T-helper 17 cell (primary cell): ENCODE measurements at places on chromosomes 6 and 20.

DNA sequence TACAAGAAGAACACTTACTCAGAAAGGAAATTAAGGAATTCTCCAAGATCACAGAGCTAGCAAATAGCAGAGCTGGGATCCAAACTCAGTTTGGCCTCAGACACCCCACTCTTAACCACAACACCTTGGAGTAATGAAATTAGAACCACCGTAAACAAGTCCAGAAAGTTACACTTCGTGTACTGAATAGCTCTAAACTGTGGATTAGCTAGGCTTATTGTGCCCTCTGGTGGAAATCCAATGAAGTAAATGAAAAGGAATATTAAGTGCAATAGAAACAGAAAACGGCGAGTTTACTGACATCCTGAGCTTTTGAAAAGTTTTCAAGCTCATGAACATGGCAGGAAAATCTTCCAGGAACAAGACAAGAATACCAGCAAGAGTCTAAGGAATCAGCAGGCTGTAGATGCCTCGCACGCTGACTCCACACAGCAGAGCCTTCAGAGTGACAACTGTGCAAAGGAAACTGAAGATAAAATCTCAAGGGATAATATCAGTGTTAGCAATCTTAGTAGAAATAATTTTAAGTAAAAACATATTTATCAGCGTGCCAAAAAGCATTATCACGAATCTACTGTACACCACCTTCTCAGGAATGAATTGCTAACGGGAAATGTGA, 34.6 kb downstream of the FBXO5 start:
- peaks cover 43% of the 10 kb centered on the region for H3K27me3 ChIP-seq
- H3K27ac ChIP-seq = no peak overlapping the region
- H3K36me3 ChIP-seq = no peaks in the 10 kb centered on the region
- peak overlapping the region; percentile 19 for H3K4me3 ChIP-seq
- peaks cover 10% of the 10 kb centered on the region for H3K4me1 ChIP-seq
- DNase-seq = no peak

GRCh38 chr20:31896049-31896448, 25.6 kb downstream of the TTLL9 start:
- H3K36me3 ChIP-seq = peaks cover 2% of the 10 kb centered on the region
- H3K27ac ChIP-seq = no peak overlapping the region
- no peak overlapping the region for H3K4me3 ChIP-seq
- H3K27me3 ChIP-seq = peaks cover 48% of the 10 kb centered on the region

DNA sequence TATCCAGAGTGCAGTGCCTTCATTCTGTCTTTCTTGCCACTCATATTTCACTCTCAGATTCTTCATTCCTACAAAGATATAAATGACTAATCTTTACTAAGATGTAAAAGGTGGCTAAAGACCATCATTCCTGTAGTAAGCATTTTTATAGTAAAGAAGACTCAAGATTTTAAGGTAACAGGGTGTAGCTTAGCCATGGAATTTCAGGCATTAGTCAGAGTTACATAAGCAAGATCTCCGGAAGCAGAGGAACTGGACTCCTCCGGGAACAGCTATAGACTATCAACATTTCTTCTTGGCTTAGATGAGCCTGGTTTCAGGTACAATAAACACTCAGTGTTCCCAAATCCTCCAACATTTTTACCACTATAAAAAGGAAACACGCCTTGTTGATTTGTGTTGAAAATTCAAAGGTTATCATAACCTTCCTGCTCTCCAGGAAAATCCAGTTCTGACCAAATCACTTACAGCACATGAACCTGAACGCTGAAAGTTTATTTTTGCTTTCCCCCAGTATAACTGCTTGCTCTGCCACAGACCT, 23.7 kb downstream of the SERPINB1 start:
- peaks cover 6% of the 10 kb centered on the region for H3K36me3 ChIP-seq
- no peak overlapping the region for H3K4me3 ChIP-seq
- no peak for DNase-seq
- no peaks in the 10 kb centered on the region for H3K27me3 ChIP-seq
- H3K4me1 ChIP-seq = peaks cover 4% of the 10 kb centered on the region

- peak overlapping the region; percentile 89 for H3K4me3 ChIP-seq
- peak overlapping the region; percentile 99 for H3K27ac ChIP-seq
- no peak for DNase-seq
- no peaks in the 10 kb centered on the region for H3K36me3 ChIP-seq
These were observed 39.6 kb downstream of the OR2B2 start for GRCh38 chr6:27872642-27873020.

DNA sequence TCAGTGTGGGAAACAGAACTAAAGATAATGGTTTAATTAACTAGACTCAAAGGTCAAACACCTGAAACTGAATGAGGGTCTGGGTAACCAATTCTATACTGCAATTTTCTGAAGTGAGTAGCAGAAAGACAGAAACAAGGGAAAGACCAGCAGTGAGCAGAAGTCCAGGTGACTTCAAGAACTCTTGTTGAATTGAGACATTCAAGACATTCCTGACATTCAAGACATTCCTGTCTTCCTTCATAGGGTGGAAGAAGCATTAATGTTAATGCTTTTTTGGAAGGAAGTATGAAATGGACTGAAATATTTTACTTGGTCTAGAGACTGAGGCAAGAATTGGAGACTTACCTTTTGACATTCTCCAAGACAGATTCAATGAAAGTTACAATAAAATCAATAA, 529.9 kb upstream of the MMS22L start:
- H3K4me1 ChIP-seq = no peaks in the 10 kb centered on the region
- H3K4me3 ChIP-seq = no peak overlapping the region
- H3K27me3 ChIP-seq = no peaks in the 10 kb centered on the region
- DNase-seq = no peak
- H3K36me3 ChIP-seq = no peaks in the 10 kb centered on the region

DNA sequence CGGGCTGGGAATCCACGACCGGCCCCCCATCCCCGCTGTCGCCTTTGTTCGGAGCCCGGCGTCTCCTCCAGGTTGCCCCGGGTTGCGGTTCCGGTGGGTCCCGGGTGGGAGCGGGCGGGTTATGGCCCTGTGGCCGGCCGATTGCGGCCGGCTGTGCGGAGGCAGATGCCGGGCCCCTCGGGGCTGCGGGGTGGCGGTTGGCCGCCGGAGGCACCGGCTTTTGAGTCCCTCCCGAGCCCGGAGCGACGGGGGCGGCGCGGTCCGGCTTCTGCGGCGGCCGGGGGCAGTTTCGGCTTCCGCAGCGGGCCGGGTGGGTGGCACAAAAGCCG, 431 bp downstream of the LOC128125822 start:
- H3K27me3 ChIP-seq = no peaks in the 10 kb centered on the region
- peak overlapping the region; percentile 89 for H3K27ac ChIP-seq
- no peak for DNase-seq
- H3K36me3 ChIP-seq = no peaks in the 10 kb centered on the region
- peak overlapping the region; percentile 95 for H3K4me3 ChIP-seq

GRCh38 chr6:166927935-166928643, 28.3 kb downstream of the RNASET2 start:
- peak overlapping the region; percentile 49 for H3K27ac ChIP-seq
- no peak overlapping the region for H3K4me3 ChIP-seq
- no peaks in the 10 kb centered on the region for H3K27me3 ChIP-seq
- H3K4me1 ChIP-seq = peaks cover 34% of the 10 kb centered on the region

- no peaks in the 10 kb centered on the region for H3K36me3 ChIP-seq
- H3K27ac ChIP-seq = no peak overlapping the region
- peaks cover 27% of the 10 kb centered on the region for H3K4me1 ChIP-seq
- no peaks in the 10 kb centered on the region for H3K27me3 ChIP-seq
These were observed 49.9 kb upstream of the RANBP9 start for GRCh38 chr6:13761361-13762036.

DNA sequence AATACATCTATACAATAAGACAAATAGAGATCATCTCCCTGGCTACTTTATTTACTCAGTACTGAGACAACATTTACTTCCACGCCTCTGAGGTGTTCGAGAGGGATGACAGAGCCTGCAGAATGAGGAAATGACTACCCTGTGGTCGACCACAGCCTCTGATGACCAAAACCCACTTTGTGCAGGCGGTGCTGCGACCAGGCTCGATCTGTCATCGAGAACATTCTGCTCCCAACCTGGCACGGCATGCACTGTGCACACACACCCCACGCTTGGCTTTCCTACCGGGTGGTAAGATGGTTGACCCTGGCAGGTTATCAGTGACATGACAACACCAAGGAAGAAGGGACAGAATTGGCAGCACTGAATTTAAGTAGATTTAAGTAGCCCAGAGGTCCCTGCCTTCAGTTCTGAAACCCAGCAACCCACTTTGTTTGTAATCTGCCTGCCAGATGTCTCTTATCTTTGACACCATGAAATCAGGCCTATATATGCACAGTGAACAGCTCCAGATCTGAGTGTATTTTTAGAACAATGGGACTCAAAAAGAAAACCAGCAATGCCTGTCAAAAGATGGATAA, 42.6 kb downstream of the TTI1 start:
- peaks cover 5% of the 10 kb centered on the region for H3K4me1 ChIP-seq
- H3K4me3 ChIP-seq = no peak overlapping the region
- H3K27ac ChIP-seq = peak overlapping the region; percentile 84
- H3K36me3 ChIP-seq = peaks cover 21% of the 10 kb centered on the region
- no peak for DNase-seq

DNA sequence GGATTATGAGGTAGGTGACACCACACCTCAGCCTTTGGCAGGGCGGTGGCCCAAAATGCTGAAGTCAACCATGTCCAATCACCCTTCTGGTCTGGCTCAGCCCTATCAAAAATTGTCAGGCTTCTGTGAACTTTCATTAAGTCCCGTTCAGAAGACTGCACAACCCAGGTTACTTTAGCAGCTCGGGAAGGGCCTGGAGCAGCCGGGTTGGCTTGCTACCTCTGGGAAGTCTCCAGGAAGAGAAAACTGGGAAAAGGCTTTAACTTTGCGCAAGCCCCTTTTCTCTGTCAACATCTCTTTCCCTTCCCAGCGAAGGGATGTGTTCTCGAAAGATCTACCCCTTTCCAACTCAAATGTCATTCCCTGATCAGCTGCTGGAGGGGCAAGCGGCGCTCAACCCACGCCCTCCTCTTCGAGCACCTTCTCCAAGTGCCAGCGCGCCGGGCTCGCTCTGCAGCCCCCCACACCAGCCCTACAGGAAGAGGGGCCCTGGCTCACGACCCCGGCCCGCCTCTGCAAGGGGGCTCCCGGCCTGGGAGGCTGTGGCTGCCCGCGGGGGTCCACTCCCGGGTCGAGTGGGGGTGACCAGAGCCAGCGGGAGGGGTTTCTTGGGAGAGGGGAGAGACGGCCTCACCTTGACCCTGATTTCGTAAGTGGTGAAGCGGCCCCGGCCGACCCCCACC, 573 bp downstream of the SNX3 start:
- no peak for DNase-seq
- H3K4me3 ChIP-seq = peak overlapping the region; percentile 91
- peaks cover 10% of the 10 kb centered on the region for H3K4me1 ChIP-seq
- no peaks in the 10 kb centered on the region for H3K36me3 ChIP-seq

DNA sequence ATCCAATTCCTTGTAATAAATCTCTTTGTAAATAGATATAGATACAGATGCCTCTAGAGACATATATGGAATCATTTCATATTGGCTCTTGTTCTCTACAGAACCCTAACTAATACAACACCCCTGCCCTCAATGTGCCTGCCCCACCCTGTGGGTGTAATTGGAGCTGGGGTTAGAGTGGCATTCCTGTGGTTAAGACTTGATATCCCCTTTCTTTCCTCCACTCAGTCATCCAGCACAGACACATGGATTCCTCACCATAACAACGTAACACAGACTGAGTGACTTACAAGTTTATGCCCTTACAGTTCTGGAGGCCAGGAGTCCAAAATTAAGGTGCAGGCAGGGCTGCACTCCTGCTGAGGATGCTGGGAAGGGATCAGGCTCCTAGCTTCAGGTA, 42.8 kb downstream of the C6orf118 start:
- H3K27ac ChIP-seq = no peak overlapping the region
- DNase-seq = no peak
- no peaks in the 10 kb centered on the region for H3K36me3 ChIP-seq
- H3K27me3 ChIP-seq = no peaks in the 10 kb centered on the region
- no peak overlapping the region for H3K4me3 ChIP-seq

GRCh38 chr6:39812853-39813533, 20.8 kb downstream of the DAAM2 start:
- no peak overlapping the region for H3K27ac ChIP-seq
- no peaks in the 10 kb centered on the region for H3K4me1 ChIP-seq
- no peaks in the 10 kb centered on the region for H3K36me3 ChIP-seq
- peaks cover 35% of the 10 kb centered on the region for H3K27me3 ChIP-seq

GRCh38 chr20:15031546-15032351, 694.3 kb upstream of the FLRT3 start:
- no peak for DNase-seq
- no peaks in the 10 kb centered on the region for H3K36me3 ChIP-seq
- H3K4me1 ChIP-seq = no peaks in the 10 kb centered on the region
- H3K27me3 ChIP-seq = no peaks in the 10 kb centered on the region
- H3K4me3 ChIP-seq = no peak overlapping the region

DNA sequence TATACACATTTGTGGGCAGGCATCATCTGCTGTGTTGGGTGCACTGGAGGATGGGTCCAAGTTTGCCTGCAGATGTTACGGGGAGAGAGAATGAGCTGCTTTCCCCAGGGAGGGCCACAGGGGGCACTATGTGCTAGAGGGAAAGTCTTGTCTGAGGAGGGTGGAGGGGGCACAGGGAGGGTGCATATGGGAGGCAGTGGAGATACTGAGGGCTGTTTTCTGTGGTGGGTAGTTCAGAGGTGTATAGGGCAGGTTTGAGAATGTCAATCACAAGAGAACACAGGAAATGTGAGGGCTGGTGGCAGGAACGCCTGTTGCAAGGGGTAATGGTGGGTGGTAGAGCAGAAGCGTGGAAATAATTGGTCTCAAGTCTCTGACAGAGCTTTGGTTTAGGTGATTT, 7.7 kb upstream of the PTPRA start:
- H3K4me1 ChIP-seq = peaks cover 18% of the 10 kb centered on the region
- H3K4me3 ChIP-seq = peak overlapping the region; percentile 45
- no peak for DNase-seq
- H3K27ac ChIP-seq = peak overlapping the region; percentile 43
- H3K36me3 ChIP-seq = peaks cover 2% of the 10 kb centered on the region

- H3K4me1 ChIP-seq = peaks cover 17% of the 10 kb centered on the region
- peak overlapping the region; percentile 74 for H3K27ac ChIP-seq
- H3K4me3 ChIP-seq = peak overlapping the region; percentile 81
- H3K36me3 ChIP-seq = no peaks in the 10 kb centered on the region
These were observed 7.9 kb downstream of the NKX2-2 start for GRCh38 chr20:21505810-21506530.
